ENCODE measurements at places on chromosomes 12 and 14.

DNA sequence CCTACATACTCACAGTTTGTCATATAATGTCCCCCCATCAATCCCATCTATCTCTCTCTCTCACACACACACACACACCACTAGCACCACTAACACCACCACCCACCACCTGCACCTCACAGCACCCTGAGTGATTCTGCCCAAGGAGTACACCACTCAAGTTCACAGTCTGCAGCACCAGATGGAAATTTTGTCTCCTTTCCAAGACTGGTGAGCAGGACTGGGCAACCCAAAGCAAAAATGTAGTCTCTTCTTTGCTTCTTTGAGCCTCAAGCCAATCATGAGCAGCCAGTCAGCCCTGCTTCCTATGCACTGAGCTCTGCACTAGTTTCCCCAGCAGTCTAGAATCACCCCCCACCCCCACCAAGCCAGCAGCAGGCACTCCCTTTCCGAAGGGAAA, 15.0 kb upstream of the ARMH4 start:
- peak; percentile 89 for DNase-seq

- DNase-seq, result no peak
These were observed 4.5 kb downstream of the GNPNAT1 start for GRCh38 chr14:52786887-52787286.

DNA sequence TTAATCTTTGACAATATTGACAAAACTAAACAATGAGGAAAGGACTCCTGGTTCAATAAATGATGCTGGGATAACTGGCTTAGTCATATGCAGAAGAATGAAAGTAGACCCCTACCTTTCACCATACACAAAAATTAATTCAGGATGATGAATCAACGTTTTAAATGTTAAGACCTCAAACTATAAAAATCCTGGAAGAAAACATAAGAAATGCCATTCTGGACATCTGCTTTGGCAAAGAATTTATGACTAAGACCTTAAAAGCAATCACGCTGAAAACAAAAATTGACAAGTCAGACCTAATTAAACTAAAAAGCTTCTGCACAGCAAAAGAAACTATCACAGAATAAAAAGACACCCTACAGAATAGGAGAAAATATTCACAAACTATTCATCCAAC, 97.4 kb downstream of the LMNTD1 start:
- no peak for DNase-seq

GRCh38 chr14:64912261-64912660, 2.0 kb upstream of the CHURC1 start:
- no peak for DNase-seq

DNA sequence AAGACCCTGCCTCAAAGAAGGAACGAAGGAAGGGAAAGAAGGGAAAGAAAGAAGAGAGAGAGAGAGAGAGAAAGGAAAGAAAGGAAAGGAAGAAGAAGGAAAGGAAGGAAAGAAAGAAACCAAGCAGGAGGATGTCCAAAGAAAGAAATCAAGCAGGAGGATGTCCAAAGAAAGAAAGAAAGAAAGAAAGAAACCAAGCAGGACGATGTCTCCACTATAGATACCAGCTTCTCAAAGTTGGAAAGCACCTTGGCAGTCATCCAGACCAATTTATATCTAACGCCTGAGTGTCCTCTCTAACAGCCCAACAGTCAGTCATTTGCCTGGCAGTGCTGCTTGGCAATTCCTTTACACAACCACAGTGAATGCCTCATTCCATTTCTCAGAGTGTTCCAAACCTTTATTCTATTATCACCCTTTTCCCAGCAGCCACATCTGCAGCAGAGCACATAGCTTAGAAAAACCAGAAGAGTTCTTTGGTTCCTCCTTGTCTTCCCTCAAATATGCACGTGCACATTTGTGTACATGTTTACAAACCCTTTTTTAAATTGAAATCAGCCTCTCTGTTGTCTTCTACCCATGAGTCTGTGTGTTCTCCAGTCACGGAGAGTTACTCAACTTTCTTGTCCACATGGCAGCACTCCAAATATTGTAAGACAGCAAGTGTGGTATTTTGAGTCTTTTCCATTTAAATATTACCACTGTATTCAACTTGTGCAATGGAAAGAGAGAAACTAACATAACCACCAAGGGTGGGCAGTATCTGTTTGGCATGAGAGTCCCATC, 138.4 kb downstream of the STXBP6 start:
- no peak for DNase-seq

DNA sequence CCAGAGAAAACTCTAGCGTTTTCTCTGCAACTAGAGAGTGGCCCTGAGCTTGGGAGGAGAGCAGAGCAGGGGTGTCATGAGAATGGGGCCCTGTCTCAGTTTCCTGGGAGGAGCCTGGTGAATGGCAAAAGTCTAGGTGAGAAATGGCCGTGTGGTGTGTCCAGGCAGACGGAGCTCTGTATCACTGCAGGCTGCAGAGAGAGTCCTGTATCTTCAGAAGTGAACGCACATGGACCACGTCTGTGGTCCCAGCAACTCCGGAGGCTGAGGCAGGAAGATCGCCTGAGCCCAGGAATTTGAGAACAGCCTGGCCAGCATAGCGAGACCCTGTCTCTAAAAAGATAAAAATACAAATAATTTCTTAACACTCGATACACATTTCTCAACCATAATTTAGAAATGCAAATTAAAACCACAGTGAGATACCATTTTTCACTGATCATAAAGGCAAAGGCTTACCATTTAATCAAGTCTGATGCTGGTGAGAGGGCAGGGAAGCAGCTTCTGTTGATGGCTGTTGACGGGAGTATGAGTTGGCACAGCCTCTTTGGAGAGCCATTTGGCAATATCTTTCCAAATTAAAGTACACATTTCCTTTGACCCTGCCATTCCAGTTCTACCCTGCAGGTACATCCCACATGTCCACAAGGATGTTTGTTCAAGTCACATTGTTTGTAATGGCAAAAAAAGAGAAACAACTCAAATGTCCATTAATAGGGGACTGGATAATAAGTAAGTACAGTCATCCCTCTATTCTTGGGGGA, 51.0 kb downstream of the NFKBIA start:
- DNase-seq, result no peak

GRCh38 chr12:82047446-82047845, 288.3 kb upstream of the PPFIA2 start:
- no peak for DNase-seq

DNA sequence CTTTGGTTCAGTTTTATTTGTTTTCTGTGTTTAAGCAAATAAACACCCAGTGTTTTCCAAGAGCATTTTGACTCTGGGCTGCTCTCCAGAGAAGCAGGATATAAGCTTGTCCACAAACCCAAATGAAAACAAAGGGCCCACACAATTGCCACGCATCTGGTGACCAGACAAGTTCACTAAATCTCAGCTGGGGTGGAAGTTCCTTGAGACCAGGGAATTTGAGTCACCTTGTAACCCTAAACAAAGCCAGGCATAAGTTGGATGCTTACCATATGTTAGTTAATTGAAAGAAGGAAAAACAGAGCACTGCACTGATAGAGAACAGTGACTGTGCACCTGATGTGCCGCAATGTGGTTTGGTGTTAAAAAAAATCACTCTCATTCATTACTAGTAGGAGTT, 1.6 kb upstream of the TXNRD1 start:
- DNase-seq, result peak; percentile 7

Measured in G401 (cell line).